ENCODE measurements at places on chromosomes 13 and 19. TPM values are rescaled to one million over a fixed set of nuclear protein-coding genes. Genes with fewer than 3 reads are reported as not detected.
A peak's percentile ranks its signal among the peaks of the same experiment; 100 is the strongest.

- no peak for DNase-seq
These were observed 2.9 kb downstream of the CCDC8 start for GRCh38 chr19:46410205-46411087.

GRCh38 chr19:51207747-51208146 is 17.1 kb upstream of the CD33 start:
- DNase-seq = no peak

- DNase-seq = no peak
These were observed 27.4 kb downstream of the GRIK5 start for GRCh38 chr19:42042455-42043170.

DNA sequence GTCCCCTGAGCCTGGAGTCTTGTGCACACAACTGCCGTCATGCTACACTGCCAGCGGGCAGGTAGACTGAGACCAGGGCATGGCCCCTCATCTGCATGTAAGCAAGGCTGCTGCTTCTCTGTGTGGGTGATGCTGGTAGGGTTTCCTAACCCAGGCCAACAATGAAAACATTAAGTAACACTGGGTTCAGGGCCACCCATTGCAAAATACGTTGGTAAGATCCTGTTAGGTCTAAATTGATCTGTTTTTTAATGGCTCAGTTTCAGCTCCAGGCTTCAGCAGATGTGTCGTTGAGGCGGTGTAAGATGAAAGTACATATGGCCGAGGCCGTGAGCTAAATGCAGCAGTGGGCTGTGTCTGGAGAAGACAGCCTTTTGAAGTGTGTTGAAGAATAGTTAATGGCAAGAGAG is 383.4 kb downstream of the IRS2 start:
- DNase-seq = no peak

- no peak for DNase-seq
These were observed 14.7 kb upstream of the CEACAM6 start for GRCh38 chr19:41740415-41741243.

Gene LAIR2
- not detected for total RNA-seq

Gene ZNF439
- total RNA-seq = 3.2 TPM

DNA sequence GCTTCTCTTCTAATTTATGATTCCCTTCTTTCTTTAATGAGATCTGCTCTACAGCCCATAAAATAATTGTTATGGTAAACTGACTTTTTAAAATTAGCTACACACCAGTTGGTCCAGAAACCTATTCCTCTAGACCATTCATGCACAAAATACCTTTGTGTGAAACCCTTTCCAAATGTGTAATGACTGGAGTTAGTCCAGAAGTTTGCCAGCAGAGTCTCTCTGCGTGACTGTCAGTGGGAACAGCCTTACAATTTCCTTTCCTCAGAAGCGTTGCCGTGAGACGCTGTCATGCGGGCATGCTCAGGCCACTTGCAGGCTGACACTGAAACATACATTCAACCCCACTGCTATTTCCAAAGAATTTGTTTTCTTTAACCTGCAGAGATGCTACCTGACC is 965.2 kb downstream of the PCDH9 start:
- DNase-seq = no peak

Gene ANKRD24
- 0.08 TPM for total RNA-seq

DNA sequence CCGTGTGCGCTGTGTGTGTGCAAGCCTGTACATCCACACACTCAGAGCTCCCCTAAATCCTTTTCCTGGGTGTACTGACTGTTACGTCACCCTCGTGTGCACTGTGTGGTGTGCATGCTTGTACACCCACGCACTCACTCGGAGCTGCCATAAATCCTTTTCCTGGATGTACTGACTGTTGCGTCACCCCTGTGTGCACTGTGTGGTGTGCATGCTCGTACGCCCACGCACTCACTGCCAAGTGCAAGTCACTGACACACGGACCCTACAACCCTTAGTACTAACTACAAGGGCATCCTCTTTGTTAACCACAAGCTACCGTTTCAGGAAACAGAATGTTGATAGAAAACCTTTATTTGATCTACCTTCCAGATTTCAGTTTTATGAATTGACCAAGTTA is 983.4 kb downstream of the EFNB2 start:
- DNase-seq = no peak

Gene ASPDH
- not detected for total RNA-seq

GRCh38 chr19:23415561-23416191 is 20.4 kb upstream of the ZNF91 start:
- peak; percentile 63 for DNase-seq

Gene GPR183
- 1.6 TPM for total RNA-seq

- DNase-seq = no peak
These were observed 210.4 kb upstream of the ZNF536 start for GRCh38 chr19:30161770-30162169.

- no peak for DNase-seq
These were observed 119.8 kb downstream of the MIPEP start for GRCh38 chr13:23769401-23769800.

- DNase-seq = no peak
These were observed 22.7 kb downstream of the MIPEP start for GRCh38 chr13:23866420-23867026.

DNA sequence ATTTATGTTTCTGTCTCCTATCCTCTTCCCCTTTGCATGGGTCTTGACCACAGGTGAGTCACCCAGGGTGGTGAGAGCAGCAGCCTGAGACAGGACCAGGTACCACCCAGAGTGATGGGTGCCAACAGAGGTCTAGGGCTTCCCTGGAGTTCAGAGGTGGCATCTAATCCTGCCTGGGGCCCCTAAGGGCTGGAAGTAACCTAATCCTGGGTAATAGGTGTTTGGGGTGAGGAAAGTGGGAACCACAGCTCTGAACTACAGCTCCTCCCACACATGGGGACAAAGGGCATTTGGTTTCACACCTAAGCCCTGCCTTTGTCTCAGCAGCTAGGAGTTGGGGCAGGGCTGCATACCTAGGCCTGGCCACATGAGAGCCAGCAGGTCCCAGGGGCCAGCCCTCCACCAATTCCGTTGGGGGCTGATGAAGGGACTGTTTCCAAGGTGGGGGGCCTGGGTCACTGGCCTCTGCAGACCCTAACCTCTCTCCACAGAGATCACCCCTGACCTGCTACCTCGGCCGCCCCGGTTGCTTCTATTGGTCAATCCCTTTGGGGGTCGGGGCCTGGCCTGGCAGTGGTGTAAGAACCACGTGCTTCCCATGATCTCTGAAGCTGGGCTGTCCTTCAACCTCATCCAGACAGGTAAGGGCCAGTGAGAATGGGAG is 8.0 kb downstream of the SPHK2 start:
- peak; percentile 41 for DNase-seq

- no peak for DNase-seq
These were observed 23.1 kb downstream of the ZNF536 start for GRCh38 chr19:30395283-30395682.

Gene INSL3
- total RNA-seq = not detected

DNA sequence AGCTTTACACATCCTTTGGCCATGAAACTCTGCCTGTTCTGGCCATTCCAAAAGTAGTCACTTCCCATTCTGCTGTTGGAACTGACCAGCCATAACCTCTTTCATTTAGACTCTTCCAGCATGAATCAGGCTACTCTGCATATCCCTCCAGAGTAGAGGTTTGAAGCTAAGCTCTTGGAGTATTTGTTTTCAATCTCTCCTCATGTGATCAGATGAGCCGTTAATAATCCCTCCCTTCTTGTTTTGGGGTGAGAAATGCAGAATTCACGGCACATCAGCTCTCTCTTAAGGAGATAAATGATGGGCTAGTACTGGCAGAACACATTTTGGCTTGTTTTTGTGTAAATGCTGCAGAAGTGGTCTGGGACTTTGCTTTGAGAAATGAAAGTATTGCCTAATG is 519.9 kb downstream of the PCDH17 start:
- DNase-seq = no peak

- no peak for DNase-seq
These were observed 20.5 kb downstream of the DZIP1 start for GRCh38 chr13:95624020-95624419.

Gene ZNF567
- total RNA-seq = 3.1 TPM

- no peak for DNase-seq
These were observed 7.1 kb downstream of the EEF2 start for GRCh38 chr19:3978145-3978544.

GRCh38 chr13:50761406-50761805 is 82.1 kb downstream of the DLEU7 start:
- DNase-seq = no peak

GRCh38 chr13:45300190-45300985 is 40.6 kb downstream of the TPT1 start:
- no peak for DNase-seq

DNA sequence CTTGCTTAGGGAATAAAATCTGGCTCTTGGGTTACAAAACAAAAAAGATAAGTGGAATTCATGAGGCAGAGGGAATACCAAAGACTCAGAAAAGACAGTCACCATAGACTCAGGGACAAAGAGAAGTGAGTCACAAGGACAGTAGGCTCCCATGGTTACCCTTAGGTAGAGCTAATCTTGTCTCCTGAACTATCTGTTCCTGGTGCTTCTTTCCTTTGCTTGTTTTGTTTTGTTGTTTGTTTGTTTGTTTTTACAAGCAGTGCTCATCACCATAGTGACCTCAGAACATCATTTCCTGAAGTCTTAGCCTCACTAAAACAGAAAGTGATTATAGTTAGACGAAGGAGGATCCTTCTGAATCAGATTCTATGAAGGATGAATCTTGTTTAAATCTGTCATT is 142.3 kb upstream of the SOX21 start:
- no peak for DNase-seq

- peak; percentile 58 for DNase-seq
These were observed at the start of gene PPM1N for GRCh38 chr19:45498411-45499195. TSS of gene PPM1N (plus strand) at chr19:45498443. CDS start at chr19:45498473, 30 bp downstream.

DNA sequence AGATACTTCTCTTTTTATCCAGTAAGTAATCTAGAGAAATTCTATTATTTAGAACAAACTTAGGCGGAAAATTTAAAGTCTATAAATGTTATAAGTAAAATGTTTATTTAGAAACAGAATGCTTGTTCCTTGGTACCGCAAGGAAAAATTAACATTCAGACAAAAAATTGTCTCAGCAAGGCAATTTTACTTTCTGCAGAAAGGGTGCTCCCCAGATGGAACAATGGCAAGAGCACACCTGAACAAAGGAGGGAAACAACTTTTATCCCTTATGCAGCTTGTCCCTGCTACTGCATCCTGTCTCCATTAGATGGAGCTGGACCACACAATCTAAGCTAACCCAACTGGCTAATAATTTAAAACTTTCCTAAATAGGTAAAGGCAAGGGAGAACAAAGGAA is 6.5 kb upstream of the ZNF708 start:
- DNase-seq = no peak

GRCh38 chr19:42324655-42325307 is 654 bp upstream of the MEGF8 start:
- no peak for DNase-seq

Gene PSG6
- not detected for total RNA-seq

Gene ATP11A
- total RNA-seq = 73.6 TPM

GRCh38 chr13:49454388-49455006 is 10.4 kb downstream of the SETDB2 start:
- no peak for DNase-seq

Gene FLT3LG
- total RNA-seq = 3.6 TPM

Gene NKPD1
- total RNA-seq = not detected

Gene MIER2
- total RNA-seq = 18.3 TPM

DNA sequence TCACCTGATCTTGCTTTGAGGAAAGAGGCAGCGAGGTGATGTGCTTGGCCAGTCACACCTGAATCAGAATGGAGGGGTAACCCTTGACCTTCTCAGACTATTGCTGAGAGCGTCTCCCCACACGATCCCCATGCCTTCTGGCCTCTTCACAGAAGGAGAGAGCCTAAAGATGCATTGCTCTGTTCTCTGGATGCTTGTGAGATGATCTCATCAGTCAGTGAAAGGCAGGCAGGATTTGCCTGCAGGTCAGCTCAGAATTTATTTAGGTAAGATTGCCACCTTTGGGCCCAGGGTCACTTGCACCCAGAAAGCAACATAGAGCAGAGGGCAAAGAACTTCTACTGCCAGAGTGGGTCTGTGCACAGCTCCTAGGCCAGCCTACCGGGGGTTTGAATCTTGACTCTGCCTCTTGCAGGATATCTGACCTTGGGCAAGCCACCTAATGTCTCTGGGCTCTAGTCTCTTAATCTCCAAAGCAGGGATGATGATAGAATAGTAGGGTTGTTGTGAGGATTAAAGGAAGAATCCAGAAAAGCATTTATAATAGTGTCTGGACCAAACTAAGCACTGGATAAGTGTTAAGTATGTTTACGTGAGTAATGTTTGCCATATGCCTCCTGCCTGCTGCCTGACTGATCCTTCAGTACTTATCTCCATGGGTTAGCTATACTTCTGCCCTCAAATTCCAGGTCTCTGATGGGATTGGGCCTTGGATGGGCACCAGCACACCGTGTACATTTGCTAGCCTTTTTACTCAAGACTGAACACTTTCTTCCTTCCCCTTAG is 8.4 kb upstream of the FLT1 start:
- DNase-seq = no peak

Gene MATK
- total RNA-seq = 0.24 TPM

- no peak for DNase-seq
These were observed 506.7 kb upstream of the GPC6 start for GRCh38 chr13:92719868-92720267.

DNA sequence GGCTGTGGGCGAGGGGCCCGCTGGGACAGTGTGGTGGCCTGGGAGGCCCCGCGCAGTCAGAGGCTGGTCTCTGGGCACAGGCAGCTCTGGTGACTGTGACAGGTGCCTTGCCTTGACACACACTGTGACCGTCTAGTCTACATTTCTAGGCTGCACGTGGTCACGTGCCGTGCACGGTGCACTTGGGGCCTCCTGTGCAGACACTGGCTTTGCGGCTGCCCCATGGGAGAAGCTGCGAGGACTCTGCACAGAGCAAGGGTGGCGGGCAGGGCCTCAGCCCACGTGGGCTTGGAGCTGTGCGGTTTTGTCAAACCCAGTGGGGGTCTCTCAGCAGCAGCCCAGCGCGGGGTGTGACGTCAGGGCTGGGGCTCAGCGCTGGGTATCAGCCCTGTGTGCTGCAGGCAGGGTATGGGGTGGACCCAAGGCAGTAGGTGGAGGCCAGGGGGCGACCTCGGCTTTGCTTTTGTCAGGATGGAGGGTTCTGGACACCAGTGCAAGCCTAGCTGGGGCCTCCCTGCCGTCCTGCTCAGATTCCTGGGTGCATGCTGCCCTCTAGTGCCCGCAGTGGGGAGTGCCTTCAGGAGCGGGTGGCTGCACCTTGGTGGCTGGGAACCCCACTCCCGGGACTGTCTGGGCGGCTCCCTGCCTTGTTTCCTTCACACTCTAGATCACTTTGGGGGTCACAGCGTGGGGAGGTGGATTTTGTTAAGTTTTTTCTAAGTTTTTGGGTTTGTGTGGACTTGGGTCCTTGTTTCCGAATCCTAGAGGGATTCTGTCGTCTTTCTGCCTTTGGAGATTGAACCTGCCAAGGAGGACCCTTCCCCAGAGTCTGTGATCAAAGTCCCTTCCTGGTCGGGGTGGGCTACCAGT is 62.6 kb downstream of the KDM4B start:
- DNase-seq = peak; percentile 90

- DNase-seq = peak; percentile 70
These were observed 30.8 kb downstream of the KLF2 start for GRCh38 chr19:16355293-16356043.

GRCh38 chr13:24161010-24161775 is 673 bp downstream of the SPATA13 start:
- DNase-seq = peak; percentile 51

Gene NXNL1
- total RNA-seq = 0.24 TPM

Measured in Right ventricle myocardium superior (tissue), 1 donor.